Right ventricle myocardium inferior (tissue), 1 donor: ENCODE measurements at places on chromosomes 6 and 20.
A peak's percentile ranks its signal among the peaks of the same experiment; 100 is the strongest.

DNA sequence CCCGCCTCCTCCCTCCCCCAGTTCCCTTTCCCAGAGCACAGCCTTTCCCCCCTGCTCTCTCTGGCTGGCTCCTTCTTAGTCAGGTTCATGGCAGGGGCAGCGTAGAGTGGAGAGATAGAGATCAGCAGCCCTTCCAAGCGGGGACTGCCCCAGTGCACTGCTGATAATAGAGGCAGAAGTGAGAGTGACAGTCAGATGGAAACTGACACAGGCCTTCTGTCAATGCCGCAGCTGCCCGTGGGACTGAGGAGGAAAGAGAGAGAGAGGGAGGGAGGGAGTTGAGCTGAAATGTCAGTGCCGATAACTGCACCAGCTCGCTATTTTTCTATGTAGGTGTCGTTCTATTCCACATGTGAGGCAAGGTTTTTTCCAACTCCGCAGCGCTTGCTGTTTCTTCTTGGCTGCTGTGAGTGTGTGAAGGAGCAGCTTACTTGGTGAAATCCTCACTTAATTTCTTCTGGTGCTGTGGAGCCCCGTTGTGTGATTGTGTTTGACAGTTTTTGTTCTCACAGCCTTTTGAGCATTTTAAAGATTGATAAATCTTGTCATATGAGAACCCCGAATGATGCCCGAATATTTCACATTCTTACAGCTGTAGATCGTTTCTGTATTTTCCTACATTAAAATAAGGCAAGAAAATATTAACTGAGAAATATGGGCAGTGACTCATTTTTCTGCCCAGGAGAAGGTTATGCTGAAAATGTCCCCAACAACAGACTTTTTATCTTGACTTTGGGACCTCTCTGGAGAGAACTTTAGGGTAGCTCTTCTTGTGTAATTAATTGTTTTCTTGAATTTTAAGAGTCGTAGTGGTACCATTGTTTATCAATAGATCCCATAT lies 386.4 kb upstream of the MMS22L start:
- DNase-seq, result peak; percentile 59

- DNase-seq, result peak; percentile 21
Measured at GRCh38 chr20:63527184-63527583, 6.6 kb downstream of the PPDPF start.

- DNase-seq, result no peak
Measured at GRCh38 chr20:1255675-1256074, 10.4 kb upstream of the SNPH start.

DNA sequence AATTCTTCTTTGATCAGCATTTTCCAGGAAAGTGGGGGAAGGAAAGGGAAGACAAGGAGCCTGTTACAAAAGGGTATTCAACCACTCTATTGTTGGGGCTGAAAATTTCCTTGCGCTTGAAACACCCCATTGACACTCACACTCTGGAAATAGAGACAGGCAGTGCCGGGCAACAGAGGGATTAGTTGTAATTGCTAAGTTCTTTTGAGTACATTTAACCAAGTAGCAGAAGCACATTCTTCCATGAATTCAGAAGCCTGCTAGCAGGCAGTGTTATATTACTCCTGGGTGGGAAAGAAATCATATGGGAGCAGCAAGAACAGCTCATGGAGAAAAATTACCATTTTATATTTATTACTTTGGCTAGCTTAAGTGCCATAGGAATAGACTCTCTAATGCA lies 745.5 kb downstream of the C6orf118 start:
- DNase-seq, result no peak

- DNase-seq, result no peak
Measured at GRCh38 chr6:107652526-107653182, 162.7 kb downstream of the SOBP start.

DNA sequence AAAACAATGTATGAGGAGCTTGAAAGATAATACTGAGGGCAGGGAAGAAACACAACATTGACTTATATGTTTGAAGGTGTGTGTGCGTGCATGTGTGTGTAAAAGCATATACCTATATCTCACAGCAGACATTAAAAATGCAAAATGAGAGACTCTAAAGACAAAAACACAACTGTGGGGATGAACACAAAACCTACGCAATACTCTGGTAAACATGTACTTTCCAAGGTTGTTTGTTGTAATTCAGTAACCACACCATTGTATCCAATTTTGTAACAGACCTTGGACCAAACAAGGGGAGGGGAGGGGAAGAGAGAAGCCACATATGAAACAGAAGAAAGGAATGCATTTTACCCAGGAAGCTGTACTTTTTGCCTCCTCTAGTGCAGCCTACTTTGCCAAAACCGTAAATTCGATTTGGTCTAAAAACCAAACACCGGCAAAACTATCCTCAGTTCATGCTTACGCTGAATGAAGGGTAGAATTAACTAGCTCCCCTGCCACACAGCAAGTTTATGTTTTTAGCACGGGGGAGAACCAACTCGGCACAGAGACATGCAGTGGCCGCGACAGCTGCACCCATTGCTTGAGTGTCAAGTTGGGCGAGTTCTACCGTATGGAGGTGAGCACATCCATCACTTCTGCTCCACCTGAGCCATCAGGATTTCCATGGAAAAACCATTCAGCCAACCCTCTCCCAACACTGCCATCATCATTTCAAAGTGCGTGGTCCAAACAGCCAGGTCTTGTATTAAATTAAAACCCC lies 50.0 kb downstream of the CNKSR3 start:
- no peak for DNase-seq

DNA sequence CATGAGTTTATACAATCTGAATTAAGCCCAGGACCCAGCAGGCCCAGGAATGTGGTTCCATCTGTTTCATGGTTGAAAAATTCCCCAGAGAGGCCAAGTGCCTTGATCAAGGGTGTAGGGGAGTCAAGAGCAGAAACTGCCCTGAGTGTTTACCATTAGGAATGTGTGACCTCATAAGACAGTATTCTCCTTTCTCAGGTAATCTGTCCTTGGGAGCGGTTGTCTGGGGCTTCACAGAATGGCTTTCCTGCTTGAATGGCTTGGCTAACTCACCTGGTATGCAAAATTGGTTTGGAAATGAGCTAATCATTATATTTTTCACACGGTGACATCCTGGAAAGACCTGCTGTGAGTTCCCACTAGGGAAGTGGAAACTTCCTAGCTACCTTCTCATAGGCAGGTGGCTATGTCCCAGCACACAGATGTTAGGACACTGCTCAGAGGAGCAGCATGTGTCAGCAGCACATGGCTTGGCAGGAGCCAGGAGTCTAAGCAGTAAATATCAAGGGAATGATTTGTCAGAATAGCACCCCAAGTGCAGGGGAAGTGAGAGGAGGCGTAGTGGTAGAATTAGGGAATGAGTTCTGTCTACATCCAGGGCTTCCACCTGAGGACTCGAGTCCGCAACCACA lies 17.7 kb downstream of the CLIC5 start:
- DNase-seq, result no peak

DNA sequence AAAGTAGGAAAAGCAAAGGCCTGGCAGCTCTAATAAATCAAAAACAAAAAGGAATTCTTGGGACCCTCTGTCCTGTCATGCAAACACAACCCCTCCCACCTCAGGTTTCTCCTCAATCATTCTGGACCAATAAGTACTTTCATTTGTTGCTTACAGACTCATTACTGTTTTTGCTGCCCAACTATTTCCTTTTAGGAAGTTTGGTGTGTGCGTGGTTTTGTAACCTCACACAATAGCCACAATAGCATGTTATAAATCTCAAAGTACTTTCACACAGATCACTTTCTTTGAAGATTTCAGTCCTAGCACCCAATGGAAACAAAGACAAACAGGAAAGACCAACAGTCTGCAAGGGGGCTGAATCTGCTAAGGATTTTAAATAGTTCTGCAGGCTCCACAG lies 4.5 kb downstream of the MRPL14 start:
- no peak for DNase-seq

- DNase-seq, result no peak
Measured at GRCh38 chr6:144360401-144360800, 75.3 kb downstream of the UTRN start.

DNA sequence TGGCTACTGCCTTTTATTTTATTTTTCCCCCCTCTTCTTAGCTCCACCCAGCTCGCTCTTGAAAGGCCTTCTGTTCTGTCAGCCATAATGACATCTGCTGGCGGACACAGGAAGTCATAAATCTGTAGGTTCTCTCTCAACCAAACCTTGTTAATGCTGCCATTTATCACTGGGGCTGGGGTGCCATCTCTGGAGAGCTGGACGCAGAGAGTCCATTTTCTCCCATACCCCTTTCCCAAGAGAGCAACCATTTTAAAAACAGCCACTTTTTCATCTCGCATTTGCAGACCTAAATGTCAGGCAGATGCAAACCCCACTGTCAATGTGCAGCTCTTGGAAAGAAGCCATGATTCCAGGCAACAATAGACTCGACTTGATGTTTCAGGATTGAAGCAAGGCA lies 13.0 kb upstream of the TSHZ2 start:
- no peak for DNase-seq

DNA sequence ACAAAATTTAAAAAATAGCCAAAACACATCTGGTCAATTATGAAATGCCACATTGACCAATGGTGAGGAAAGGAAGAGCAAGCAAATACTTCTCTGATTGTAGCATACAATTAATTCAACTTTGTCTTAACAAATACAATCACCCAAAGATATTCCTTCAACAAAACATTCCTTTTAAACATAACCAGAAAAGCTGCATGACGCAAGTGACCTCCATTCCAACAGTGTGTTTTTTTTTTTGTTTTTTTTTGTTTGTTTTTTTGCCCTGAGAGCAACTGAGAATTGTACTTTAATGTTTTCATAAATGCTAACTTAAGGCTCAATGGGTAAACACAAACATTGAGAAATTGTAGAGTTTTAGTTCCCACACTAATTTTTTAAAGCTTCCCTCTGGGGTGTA lies 184.4 kb downstream of the PTPRK start:
- DNase-seq, result no peak
